Activated CD8-positive, alpha-beta memory T cell treated with anti-CD3 and anti-CD28 coated beads for 1 hour (primary cell): ENCODE measurements at places on chromosomes 7 and 10.

- no peak for DNase-seq
Observed at GRCh38 chr7:36600869-36601530, 123.3 kb downstream of the AOAH start.

DNA sequence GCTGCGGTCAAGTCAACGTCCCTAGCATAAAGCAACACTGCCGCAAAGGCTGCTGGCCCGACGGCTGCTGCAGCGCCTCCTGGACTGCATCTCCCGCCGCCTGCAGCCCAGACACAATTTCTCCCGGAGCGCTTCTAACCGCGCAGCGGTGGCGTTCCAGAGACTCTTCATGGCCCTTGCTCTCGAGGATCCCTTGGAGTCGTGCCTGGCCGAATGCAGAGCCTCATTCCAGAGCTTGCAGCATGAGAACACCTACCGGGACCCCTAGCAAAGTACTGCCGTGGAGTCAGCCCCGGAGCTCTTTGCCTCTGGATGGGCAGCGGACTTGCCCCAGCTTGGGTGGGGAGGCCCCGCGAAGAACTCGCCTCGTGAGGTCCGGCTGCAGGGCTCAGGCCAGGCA lies 79.7 kb upstream of the ZNF32 start:
- DNase-seq = no peak

DNA sequence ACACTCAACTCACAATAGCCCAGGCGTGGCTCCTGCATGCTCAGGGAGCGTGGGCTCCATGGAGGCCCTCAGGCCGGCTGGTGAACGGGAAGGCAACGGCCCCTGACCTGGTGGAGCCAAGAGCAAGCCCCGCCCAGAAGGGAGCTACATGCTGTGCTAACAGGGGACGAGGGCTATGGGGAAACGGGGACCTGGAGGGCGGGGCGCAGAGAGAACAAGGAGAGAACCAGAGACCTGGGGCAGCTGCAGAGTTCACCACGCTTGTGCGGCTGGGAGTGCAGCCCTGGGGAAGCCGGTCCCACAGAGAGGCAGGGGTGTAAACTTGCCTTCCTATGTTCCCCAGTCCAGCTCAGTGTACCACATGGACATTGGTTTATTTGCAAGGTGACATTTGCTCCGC lies 69.2 kb upstream of the PPP2R2D start:
- no peak for DNase-seq

- no peak for DNase-seq
Observed at GRCh38 chr7:150370612-150371071, 2.0 kb downstream of the REPIN1 start.

DNA sequence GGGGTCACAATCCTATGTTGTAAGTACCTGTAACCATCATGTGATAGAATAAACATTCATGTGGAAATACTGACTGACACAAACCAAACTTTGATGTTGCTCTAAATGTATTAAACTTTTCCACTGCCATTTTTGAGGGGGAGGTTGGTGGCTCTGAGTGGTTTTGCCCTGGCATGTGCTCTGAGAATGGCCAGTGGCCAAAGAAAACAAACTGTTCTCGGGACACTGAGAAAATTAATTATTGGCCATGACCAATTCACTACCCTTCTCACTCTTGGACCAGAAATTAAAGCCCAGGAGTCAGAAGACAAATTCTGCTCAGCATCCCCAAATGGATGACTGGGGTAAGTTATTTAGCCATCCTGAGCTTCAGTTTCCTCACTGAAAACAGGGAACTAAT lies 195.9 kb downstream of the XPNPEP1 start:
- DNase-seq = no peak

- DNase-seq = peak; percentile 50
Observed at GRCh38 chr7:158812684-158813083, 16.6 kb downstream of the ESYT2 start.

DNA sequence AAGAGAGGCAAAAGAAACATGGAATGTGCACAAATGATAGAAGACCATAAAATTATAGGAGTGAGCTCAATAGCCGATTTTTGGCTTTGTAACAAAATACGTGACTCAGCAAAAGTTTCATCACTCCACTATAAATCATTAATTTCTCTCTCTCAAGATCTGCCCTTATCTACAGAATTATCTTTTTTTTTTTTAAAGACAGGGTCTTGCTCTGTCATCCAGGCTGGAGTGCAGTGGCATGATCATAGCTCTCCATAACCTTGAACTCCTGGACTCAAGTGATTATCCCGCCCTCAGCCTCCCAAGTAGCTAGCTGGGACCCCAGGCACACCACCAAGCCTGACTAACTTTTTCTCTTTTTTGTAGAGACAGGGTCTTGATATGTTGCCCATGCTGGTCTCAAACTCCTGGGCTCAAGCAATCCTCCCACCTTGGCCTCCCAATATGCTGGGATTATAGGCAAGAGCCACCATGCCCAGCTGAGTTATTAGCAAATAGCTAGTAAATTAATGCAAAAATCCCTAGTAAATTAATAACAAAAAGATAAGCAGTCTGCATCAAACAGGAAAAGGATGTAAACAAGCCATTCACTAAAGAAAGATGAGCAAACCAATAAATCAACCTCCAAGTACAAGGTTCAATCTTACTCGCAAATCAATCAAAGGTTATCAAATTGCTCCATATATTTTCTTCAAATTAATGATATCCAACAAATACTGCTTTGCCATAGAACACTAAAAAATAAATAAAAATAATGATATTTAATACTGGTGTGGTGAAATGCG lies 450.7 kb downstream of the PARD3 start:
- DNase-seq = no peak

GRCh38 chr10:61732629-61733278 lies 70.0 kb downstream of the CABCOCO1 start:
- DNase-seq = no peak

- no peak for DNase-seq
Observed at GRCh38 chr7:136050462-136050847, 73.3 kb upstream of the MTPN start.

DNA sequence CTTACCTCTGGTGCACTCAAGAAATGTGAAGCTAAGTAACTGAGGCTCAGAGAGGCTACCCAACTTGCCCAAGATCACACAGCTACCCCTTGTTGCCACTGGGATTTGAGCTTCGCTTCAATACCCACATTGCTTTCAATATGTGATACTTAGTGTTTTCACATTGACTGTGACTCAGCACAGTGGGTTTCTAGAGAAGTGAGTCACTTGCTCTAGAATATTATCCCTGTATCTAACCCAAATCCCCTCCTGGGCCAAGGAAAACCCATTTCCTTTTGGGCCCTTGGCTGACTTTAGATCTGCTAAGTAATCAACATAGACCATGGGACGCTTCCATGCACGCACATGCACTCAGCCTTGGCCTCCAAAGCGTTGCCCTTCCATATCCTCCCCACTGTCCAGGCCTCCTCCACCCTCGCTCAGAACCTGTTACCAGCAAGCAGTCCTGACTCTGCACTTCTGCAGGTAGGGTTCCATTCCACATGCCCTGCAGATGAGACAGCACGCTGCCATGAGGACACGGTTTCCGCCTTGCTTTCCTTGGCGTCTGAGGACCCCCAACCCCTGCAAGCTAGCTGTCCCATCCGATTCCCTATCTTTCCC lies 87.7 kb upstream of the CHST15 start:
- no peak for DNase-seq

GRCh38 chr10:121900443-121901174 lies 27.2 kb downstream of the ATE1 start:
- DNase-seq = no peak

- no peak for DNase-seq
Observed at GRCh38 chr10:95237376-95238170, 43.5 kb downstream of the ACSM6 start.

- DNase-seq = no peak
Observed at GRCh38 chr10:12644380-12645144, 295.2 kb downstream of the CAMK1D start.

DNA sequence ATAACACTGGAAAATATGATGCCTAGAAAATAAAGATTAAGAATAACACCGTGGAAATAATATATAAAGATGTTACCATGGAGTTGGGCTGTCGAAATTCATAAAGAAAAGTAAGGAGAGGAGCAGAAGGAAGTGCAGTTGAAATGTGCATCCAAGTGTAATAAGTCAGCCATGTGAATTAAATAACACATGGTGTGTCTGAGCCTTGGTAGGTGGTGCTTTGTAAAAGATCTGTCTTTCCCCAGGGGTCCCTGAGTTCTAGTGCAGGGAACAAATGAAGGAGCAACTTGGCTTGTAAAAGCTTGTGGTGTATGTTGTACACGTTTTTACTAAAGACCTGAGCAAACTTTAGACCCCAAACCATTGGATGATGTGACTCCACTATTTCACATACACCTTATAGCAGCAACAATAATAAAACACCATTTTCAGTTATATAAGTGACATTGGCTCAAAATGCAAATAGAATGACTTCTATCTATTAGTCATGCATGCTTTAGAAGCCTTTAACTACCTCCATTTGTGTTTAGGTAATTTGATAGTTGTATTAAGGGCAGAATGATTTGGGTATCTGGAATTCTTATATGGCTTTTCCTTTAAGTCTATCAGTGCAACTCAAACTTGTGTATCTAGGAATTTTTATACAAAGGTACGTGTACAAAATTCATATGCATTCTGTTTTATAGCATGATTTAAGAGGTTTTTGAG lies 11.3 kb downstream of the STARD3NL start:
- no peak for DNase-seq

DNA sequence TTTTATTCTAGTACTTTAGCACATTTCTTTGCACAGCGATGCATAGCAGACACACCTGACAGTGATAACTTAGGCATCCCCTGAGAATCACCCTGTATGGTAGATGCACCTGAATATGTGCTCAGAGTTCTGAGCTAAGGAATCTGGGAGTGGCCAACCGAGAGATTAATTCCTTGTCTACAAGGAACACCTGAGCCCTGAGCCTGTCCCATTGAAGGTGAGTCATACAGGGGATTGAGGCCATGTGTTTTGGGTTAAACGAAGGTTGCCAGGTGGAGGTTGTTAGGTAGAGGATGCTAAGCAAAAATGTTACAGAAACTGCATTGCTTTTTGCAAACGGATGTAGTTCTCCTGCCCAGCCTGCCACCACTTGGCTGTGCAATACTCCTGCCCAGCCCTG lies 128.9 kb downstream of the AMPH start:
- DNase-seq = no peak

- DNase-seq = no peak
Observed at GRCh38 chr7:195010-195829, 2.8 kb downstream of the FAM20C start.

DNA sequence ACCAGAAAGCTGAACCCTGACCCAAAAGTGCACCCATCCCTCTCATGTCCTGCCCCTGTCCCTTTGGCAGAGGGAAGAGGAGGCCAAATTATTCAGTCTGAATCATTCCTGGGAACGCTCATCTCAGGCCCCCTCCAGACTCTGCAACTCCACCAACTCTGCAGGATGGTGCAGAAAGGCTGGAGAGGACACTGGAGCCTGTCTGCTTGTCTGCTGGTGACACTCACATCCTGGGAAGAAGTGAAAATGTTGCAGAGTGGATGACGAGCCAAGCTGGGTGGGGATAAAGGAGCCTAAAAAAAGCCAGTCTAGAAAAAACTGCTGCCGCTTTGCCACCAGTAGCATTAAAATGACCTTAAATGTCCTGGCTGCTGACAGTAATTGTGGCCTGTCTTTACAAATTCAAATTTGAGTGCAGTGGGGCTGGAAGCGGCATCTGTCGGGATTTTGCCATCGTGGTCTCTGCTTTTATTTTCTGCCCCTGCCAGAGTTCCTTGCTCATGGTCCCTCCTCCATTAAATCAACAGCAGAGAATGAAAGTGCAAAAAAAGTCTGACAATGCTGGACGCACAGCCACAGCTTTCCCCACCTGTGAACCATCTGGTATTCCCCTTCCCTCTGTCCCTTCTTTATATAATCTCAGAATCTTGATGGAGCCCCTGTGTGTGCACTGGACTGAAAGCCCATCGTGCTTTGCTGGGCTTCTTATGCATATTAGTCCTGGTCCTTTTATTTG lies 63.9 kb downstream of the STK17A start:
- DNase-seq = no peak

- no peak for DNase-seq
Observed at GRCh38 chr7:86469680-86470295, 173.9 kb upstream of the GRM3 start.

DNA sequence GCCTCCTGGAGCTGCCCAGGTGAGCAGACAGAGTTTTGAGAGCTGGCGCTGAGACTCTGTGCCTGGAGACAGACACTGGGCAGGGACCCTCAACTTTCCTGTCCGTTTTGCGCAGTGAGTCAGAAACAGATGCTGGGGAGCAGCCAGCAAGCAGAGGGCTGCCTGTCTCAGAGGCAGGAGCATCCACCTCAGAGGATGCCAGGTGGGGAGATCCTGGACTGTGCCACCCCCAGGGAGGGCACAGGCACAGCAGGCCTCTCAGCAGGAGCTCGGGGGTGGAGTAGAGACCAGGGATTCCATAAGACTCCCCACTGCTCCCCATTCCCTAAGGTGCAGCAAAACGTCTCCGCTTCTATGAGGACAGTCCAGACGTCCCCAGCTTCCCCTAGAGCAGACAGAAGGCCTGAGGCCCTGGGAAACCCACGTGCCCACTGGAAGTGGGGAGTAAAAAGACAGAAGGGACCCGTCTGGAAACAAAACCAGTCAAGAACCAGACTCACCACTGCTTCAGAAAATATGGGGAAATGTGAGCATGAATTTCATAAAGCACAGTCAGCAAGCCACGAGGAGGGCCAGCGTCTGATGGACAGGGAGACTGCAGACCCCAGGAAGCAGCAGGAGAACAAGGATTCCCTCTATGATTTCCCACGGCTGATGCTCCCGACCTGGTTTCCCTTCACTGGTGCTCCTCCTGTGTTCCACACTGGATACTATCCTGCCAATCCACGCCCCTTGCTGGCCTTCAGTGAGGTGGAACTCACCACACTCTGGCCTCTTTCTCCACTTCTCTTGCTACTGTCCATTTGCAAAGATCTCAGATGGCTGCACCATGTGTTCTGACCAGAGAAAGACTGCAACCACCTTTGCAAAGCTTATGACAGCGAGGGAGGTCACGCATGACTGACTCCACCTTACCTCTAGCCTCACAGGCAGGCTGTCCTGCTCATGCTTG lies 151.3 kb upstream of the FAM20C start:
- DNase-seq = no peak

- no peak for DNase-seq
Observed at GRCh38 chr7:69757528-69757927, 159.3 kb downstream of the AUTS2 start.

DNA sequence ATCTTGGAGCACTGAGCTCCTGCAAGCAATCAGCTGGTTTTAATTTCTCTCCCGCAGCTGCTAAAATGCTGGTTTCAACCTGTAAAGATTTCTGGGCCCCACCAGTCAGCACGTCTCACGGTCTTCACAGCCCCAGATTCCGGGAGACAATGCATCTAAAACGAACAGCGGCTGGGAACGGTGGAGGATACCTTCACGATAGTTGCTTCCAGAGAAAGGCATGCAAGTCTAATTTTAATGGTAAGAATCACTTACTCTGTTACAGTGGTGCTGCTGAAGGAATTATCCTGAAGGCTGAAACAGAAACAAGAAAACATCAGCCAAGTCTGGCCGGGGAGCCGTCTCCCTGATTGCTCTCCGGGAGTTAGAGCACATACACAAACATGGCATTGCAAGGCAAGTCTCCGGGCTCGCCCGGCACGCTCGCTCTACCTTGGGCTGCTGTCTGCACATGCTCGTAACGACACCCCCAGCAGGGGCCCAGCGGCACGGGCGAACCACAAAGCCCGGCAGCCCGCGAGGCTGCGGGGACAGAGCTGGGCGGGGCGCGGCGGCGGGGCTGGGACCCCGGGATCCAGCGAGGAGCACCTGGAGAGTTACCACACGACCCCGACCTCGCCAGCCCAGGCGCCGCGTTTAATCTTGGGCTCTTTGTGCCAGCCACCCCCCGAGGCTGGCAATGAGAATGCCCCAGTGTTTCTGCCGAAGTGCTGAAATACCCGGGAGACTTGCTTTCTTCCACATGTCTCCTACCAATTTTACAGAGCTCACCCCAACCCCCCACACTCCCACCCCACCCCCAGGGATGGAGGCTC lies at the start of gene FAM13C:
FAM13C (minus strand) TSS at position 406 of the 815 bp plus-strand sequence; CDS start at position 317, 89 bp downstream.
- no peak for DNase-seq
